ENCODE measurements at places on chromosomes 2 and 18.
A peak's percentile ranks its signal among the peaks of the same experiment; 100 is the strongest.

GRCh38 chr18:67266246-67267237 is 250.0 kb downstream of the DSEL start:
- DNase-seq: peak; percentile 36

DNA sequence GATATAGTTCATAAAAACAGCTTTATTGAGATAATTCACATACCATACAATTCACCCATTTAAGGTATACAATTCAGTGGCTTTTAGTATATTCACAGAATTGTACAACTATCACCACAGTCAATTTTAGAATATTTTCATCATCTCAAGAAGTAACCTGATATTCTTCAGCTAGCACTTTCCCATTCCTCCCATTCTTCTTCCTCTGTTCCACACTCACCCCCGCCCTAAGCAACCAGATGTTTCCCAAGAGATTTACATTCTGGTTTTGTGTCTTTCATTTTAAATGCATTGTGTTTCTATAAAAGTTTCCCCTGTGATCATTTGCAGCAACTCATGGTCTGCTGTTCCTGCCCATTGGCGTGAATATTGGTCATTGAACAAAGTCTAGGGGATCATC is 5.4 kb downstream of the GPN1 start:
- DNase-seq: no peak

- DNase-seq: peak; percentile 89
These were observed 69.7 kb upstream of the KCNE4 start for GRCh38 chr2:222982010-222982908.

GRCh38 chr2:237513693-237514092 is 26.6 kb downstream of the MLPH start:
- DNase-seq: no peak

DNA sequence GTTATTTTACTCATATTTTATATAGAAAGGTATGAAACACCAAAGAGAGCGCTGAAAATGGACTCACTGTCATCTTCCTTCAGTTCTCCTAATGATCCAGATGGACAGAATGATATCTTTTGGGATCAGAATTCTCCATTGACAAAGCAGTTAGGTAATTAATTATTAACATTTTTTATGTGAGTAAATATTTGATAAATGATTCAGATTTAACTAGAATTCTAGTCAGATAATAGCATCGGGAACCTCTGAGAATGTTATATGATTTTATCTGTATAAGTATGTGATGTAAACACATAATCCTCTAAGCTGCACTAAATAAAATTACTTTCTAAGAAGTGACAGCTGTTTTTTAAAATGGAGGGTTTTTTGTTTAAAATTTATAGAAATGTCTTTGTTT is 2.0 kb downstream of the ETAA1 start:
- DNase-seq: no peak

DNA sequence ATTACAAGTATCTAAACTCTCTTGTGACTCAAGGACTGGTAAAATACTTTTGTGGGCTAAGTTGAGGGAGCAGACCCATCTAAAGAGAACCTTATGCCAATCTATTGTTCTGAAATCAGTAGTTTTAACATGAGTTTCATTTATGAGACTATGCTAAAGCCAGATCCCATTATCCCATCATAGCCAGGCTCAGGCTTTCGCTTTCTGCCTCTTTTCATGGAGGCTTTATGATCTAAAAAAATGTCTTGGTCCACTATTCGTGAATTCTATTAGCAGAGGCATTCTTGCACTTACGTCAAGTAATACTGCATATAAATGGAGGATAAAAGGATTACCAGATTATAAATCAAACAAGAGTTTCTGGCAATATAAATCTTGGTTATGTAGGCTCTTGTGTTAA is 1636.9 kb upstream of the ACVR2A start:
- no peak for DNase-seq

DNA sequence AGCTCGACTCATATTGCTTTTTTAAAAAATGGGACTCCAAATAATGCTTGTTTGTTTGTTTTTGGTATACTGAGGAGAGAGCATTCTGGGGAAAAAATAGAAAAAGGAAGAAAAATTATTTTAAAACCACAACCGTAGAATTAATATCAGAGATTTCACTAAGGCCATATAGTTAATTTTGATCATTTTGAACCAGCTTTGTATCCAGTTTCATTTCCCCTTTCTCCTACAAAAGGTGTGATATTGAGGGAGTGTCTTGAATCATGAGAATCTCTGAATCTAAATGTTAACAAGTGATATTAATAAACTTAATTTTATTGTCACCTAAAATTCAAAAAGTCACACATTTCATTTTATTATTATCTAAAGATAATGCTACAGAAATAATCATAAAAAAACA is 198.5 kb upstream of the GALNT5 start:
- DNase-seq: no peak

DNA sequence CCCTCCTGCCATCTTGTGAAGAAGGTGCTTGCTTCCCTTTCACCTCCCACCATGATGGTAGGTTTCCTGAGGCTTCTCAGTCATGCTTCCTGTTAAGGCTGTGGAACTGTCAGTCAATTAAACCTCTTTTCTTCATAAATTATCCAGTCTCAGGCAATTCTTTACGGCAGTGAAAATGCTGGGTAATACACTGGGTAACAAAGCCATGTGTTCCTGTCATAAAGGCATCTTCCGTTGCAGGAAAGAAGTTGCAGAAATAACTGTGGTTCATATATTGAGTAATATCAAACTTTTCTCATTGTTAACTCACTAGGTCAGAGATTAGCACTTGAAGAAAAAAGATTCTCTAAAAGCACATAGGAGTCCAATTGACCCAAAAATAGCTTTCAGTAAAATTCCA is 163.9 kb upstream of the HNMT start:
- DNase-seq: no peak

DNA sequence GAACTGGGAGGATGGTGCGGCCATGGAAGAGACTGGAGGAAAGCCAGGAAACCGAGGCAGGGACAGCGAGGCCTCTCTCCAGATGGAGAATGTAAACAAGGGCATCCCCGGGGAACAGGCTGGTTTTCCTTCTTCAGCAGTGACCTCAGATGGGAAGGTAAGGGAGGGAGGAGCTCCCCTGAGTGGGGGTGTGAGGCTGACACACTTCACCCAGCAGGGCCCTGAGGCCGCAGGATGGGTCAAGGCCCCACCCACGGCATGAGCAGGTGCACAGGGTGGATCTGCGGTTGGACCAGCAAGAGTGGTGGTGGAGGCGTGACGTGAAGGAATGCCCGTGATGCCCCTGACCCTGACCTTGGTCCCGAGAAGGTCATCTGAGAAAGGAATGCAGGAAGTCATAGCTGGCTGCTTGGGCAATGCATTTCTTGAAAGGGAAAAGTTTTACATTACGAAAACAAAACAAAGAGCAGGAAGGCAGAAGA is 48.1 kb downstream of the ADCY3 start:
- no peak for DNase-seq

GRCh38 chr2:28094739-28095138 is 204.2 kb downstream of the BABAM2 start:
- DNase-seq: peak; percentile 71

- DNase-seq: no peak
These were observed 88.8 kb downstream of the EPAS1 start for GRCh38 chr2:46385786-46386577.

- peak; percentile 98 for DNase-seq
These were observed 8.5 kb upstream of the RMDN2 start for GRCh38 chr2:37916512-37917082.

Measured in fibroblast of skin of abdomen (primary cell).